ENCODE measurements at places on chromosomes 11 and 22.

DNA sequence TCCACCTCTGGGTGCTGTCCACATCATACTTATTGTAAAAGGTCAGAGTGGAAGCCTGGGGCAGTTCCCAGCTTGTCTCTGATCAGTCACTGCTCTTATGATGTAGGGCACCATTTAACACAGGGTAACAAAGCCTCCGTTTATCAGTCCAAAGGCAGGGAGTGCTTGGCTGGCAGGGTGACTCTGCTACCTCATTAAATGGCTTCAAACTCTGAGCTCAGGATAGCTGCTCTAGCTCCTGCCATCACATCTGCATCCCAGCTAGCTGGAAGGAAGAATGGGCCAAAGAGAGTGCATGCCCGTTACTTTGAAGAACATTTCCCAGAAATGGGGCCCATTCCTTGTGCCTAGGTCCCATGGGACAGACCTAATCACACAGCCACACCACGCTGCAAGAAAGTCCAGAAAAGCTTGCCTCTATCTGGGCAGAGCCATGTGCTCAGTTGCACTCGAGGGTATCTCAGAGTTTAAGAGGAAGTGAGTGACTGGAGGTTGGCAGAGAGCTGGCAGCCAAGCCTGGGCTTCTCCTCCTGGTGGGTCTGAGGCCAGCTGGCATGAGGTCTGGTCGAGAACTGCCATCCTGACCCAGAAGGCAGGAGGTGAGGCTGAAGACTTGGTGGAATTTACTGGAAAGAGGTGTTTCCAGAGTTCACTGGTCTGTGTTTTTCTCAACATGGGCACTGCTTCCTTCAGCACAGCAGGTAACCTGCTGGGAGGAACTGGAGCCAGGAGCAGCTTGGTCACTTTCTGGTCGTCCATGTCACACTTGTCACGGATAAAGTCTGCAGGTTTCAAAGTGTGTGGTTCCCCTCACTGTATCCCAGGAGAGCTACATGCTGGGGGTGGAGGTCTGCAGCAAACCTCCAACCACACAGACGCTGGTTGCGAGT lies 935.7 kb downstream of the BRD1 start:
- DNase-seq, result no peak

DNA sequence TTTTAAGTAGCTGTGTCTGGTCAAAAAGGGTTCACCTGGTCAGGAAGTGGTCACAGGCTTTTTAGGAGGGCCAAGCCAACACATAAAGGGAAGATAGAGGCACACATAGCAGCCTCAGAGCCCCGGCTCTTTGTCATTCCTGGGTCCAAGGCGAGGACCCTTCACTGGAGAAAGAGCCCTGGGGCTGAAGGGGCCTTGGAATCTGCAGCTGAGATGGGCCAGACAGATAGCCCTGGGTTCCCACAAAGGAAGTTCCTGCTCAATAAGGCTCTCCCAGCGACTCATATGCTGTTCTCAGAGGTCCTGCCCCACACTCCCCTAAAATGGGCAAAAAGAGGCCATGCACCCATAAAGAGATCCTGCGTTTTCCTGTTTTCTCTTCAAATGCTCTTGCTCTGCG lies 77.7 kb downstream of the LINC01488 start:
- DNase-seq, result peak; percentile 47

DNA sequence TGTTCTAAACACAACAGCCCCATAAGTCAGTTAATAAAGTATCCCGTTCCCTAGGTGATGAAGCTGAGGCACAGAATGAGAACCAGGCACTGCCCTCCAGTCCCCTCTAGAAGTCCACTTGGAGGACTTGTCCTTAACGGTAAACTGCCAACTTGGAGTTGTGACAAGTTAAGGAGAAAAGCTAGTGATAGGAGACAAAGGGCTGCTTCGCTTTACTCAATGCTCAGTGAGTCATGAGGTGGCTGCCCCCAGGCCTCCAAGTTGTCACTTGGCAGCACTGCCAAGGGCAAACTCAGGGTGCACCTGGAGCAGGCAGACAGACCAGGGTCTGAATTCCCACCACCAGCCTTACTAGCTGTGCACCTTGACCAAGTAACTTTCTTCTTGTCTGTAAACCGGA lies 13.5 kb downstream of the SLC43A1 start:
- DNase-seq, result no peak

GRCh38 chr11:77710358-77710757 lies 72.8 kb upstream of the CLNS1A start:
- peak; percentile 38 for DNase-seq

GRCh38 chr11:35978891-35979290 lies 35.0 kb downstream of the LDLRAD3 start:
- no peak for DNase-seq

DNA sequence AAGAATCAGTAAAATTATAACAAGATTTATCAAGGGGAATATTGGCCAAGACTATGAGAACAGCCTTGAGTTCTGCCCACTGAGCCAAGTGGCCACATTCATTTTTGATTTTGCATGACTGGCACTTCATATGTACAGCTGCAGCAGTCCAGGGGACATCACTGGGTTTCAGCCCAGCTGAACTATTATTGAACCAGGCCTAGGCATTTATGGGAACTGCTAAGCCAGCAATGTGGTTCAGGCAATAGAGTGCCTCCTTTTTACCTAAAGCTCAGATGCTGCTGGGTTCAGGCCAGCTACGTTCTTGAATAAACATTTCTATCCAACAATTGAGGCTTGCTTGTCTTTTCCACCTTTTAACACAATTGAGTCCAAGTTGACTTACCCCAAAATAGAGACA lies 196.9 kb downstream of the MSANTD4 start:
- DNase-seq, result no peak

DNA sequence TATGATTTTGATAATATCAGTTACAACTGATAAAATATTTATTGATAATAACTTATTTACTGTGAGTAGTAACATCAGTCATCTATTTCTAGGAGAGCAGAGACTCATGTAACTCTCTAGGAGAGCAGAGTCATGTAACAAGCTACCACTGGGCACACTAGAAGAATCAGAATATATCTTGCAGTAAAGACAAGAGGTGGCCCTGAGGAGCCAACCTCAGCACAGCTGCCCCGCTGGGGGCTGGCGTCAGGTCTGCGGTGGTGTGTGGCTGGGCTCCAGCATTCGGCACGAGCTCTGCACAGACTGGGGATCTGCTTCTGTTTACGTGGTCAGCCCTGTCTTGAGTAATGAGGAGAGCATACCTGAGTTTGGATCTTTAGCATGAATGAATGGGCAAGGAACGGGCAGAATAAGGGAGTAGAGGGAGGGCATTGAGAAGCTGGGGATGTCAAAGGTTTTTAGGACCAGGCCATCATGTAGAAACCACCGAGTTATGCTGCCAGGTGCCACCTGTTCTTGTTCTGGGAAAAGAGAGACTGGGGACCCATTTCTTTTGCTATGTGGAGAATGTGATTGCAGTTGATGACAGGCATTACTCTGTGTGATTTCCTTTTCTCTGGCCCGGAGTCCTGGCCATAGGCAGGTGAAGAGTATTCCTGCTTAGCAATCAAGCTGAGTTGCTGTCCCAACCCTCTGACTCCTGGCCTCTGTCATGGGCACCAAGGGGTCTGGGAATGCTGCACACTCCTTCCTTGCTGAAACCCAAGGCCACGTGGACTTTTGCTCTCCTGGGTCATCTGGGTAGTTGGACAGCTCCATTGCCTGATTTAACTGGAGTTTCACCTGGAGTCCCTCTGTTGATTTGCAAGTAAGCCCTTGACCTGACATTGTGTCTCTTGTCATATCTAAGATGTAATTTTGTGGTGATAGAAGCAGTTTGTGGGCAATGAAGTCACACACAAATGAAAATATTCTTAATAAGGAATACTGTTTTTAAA lies 50.9 kb upstream of the HEPHL1 start:
- no peak for DNase-seq

- DNase-seq, result no peak
Measured at GRCh38 chr22:31329453-31330215, 16.5 kb downstream of the PATZ1 start.

- DNase-seq, result peak; percentile 88
Measured at GRCh38 chr11:46617134-46617971, at the start of the genes ATG13 and HARBI1. TSS of gene ATG13 (plus strand) at chr11:46617553. CDS start at chr11:46644292, 26,739 bp downstream. TSS of gene HARBI1 (minus strand) at chr11:46617227. CDS start at chr11:46616237, 990 bp downstream.

GRCh38 chr22:23068096-23068831 lies 2.1 kb upstream of the GNAZ start:
- DNase-seq, result no peak

DNA sequence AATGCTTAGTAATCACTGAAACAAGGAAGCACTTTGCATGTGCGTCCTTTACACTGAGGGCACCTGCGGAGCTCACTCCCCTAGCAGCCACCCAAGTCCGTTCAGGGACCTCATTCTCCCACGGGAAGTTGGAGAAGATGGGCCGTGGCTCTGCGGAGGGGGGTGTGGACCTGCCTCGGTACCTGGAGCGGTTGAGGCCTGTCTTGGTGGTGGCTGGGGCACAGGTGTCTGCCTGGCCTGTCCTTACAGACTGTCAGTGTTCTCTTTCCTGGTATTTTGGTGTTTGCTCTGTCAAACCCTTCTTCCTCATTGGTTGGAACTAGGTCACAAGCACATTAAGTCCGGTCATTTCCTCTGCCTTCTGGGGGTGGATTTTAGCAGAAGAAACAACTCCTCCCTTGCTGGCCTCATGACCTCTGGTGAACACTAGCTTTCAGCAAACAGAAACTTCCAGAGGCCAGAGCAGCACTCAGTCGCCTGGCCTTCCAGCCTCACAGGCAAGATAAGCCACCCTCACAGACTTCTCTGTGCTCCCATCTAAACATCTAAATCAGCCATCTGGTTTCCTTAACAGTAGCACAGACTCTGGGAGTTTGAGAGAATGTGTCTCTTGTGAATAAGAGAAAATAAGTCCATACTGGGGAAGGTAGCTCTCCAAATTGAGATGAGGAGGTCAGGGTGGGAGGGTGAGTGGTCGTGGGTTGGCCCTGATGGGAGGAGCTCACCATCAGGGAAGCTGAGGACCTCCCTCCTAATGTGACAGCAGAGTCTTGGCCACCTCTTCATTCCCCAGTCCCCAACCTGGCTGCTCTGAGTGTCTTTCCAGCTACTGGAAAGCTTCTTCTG lies 8.6 kb downstream of the SNAP29 start:
- peak; percentile 44 for DNase-seq

GRCh38 chr11:30992513-30992849 lies 377.1 kb downstream of the DCDC1 start:
- no peak for DNase-seq

DNA sequence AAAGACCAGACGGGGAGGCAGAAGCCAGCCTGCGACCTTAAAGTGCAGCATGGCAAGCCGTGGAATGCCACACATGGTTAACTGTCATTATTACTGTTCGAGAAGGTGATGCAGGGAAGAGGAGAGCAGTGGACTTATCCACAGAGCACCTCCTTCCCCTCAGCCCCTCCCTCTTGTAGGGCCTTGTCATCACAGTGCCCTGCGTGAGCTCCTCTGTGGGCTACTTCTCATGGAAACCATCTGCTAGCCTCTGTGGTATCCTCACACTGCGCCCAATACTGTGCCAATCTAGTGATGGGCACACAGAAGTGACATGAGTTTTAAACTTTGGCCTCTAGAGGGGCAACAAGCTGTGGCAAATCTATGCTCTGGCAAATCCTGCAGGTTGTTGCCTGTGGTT lies 18.2 kb upstream of the CCDC134 start:
- no peak for DNase-seq

DNA sequence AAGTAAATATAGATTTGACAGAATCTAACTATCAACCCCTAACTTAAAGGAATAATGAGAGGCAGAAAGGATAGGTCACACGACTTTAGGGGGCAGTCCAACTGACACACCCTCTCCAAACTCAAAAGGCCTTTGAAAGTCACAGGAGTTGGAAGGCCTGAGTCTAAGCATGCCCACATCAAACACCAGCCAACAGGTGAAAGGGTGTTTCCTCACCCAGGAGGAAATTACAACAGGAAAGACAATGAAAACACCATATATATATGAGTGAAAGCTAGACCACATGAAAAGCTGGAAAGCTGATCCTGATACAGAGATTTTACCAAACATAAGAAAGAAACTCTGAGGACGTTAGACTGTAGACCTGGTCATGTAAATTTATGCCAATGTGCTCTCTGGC lies 10.5 kb upstream of the DEPDC7 start:
- DNase-seq, result no peak

DNA sequence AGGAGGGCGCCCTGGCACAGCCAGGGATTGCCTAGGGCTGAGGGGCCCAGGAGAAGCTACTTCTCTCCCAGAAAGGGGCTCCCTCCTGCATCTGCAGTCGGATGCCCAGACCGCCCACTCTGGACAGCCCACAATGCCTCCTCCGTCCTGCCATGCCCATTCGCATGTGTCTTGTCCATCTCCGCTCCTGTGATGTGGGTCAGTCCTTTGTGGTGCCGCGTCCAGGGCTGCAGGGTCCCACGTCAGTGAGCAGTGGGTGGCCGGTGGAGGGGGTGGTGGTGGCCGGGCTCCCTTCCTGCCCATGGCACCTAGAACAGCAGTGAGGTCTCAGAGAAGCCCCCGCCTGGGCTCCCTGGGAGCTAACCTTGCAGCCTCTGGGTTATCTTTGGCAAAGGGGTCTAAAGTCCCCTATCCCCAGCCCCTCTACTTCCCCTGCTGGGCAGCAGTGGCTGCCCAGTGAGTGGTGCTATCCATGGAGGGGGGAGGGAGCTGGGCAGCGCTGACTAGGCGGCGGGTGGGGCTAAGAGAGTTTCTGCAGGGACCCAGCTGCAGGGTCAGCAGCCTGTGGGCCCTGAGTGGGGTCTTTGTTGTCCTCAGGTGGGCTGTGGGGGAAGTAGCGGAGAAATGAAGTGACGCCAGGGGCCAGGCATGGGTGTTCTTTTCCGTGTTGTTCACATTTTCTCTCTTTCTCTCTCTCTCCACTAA lies 41.1 kb downstream of the KCNC1 start:
- DNase-seq, result no peak

- DNase-seq, result no peak
Measured at GRCh38 chr11:34049028-34049427, 2.5 kb upstream of the CAPRIN1 start.

GRCh38 chr11:83105168-83105567 lies 33.5 kb upstream of the RAB30 start:
- DNase-seq, result no peak

- no peak for DNase-seq
Measured at GRCh38 chr11:73391665-73392064, 15.5 kb downstream of the RELT start.

DNA sequence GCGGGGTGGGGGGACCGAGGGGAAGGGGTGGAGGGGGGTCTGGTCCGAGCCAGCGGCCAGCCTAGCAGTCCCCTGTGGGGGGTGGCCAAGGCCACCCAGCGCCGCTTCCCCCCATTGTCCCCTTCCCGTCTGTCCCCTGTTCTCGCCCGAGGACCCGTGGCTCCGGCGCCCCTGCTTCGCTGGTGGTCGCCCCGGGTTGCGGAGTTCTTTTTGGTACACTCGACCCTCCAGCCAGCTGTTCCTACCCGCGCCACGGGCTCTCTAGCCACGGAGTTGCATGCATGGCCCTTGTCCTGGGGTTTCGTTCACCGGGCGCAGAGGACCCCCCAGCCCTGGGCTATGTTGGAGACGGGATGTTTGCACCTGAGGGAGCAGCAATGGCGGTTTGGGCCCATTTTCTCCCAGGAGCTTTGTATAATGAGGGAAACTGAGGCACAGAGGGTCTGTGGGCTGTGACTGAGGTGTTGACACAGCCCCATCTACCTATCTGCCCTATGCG lies 489 bp downstream of the RNF214 start:
- no peak for DNase-seq

- peak; percentile 21 for DNase-seq
Measured at GRCh38 chr22:19290400-19291217, 910 bp downstream of the CLTCL1 start.
